IPS-NIHi11 (cell line): ENCODE measurements at places on chromosomes 5 and 9.

DNA sequence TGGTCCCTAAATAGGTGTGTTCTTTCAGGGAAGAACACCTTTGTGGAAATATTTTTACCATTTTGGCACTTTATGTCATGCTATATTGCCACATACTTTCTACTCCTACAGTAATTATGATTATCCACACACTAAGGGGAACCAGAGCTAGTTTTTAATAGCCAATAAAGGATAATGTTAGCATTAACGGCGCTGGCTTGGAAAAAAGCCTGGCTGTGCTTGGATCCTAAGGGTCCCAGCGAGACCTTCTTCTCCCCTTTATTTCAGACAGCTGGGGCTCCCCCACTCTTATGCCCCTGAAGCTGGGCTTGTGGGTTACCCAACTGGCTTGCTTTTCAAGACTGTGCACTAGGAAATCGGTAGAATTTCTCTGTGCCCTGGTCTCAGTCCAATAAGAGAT, 158.5 kb upstream of the NFIL3 start:
- no peak for DNase-seq

DNA sequence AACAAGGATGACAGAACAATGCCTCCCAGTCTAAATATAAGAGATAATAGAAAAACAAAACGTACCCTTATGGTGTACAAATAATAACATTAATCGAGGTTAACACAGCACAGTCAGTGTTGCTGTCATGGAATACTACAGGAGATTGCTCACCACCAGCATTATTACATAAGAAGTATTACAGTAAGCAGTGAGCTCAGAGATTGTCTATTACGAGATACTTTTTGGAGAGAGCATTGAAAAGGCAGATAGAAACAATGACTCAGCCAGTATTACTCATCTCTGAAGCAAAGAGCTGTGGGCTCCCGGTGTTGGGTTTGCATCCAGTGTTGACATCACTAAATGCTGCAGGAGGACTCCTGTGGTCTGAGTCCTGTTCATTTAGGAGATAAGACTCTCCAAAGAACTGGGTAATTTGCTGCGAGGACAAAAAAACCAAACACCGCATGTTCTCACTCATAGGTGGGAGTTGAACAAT, 191.9 kb upstream of the SEMA6A start:
- DNase-seq, result no peak

- DNase-seq, result no peak
Observed at GRCh38 chr5:146327989-146328388, 10.7 kb upstream of the POU4F3 start.

DNA sequence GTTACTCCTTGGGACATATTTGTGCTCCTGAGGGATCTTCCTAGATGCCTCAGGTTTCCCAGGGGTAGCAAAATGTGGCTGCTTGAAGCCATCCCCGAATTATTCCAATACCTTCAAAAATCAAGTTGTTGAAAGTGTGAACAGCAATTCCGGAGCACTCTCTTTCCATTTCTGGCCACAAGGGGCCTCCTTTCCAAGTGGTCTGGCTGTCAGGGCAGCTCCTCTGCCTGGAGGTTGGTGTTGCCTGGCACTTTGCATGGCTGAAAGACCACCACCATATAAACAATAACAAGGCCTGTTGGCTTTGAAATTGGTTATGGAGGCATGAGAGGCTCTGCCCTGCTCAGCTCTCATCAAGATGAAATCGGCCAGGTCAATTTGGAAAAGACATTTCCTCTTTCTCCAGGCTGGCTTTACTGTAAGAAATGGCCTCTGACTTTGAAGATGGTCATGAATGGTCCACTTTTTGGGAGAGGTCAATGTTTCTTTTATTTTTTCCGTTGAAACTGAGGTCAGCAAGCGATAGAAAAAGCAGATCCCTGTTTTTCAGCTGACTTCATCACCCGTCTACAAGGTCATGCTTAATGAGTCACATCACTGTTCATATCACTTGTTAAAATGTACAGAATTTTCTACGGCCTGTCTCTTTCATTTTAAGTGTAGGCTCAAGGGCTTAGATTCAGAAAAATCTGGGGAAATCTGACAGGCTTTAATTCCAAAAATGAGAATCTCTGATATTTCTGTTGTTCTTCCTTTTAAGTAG, 481.1 kb upstream of the ZNF608 start:
- peak; percentile 51 for DNase-seq
